ENCODE measurements at places on chromosomes 12 and 14.

GRCh38 chr14:68040633-68041369 is 221.2 kb downstream of the RAD51B start:
- DNase-seq: no peak

GRCh38 chr14:93269341-93270068 is 62.4 kb downstream of the UBR7 start:
- peak; percentile 10 for DNase-seq

GRCh38 chr14:88352698-88353097 is 29.6 kb upstream of the KCNK10 start:
- DNase-seq: no peak

DNA sequence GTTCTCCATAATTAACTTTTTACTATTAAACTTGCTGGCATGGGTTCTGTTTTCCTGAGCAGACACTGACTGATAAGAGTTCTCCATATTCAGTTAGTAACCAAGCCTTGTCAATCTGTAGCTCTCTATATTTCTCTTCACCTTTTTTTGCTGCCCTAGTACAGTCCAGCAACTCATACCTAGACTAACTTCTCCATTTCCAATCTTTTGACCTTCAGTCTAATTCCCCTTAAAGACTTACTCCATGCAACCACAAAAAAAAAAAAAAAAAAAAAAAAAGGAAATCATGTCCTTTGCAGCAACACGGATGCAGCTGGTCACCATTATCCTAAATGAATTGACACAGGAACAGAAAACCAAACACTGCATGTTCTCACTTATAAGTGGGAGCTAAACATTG is 125.7 kb upstream of the KRAS start:
- no peak for DNase-seq

- no peak for DNase-seq
These were observed 112.0 kb downstream of the DENND5B start for GRCh38 chr12:31478898-31479297.

- no peak for DNase-seq
These were observed 412.5 kb downstream of the ZFP36L1 start for GRCh38 chr14:68380329-68380741.

DNA sequence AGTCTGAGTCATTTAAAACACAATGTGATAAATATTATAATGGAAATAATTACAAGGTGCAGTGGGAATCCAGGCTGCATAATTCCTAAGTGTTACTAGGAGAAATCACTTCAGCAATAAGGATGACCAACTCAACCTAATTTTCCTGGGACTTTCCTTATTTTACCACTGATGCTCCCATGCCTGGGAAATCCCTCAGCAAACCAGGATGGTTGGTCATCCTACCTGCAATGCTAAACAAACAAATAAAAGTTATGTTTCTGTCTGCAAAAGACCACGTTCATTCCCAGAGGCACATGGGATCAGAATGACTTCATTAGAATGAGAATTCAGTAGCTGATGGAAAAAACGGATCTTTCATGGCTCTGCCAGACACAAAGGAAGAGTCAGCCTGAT is 130.8 kb upstream of the RAP1B start:
- no peak for DNase-seq

DNA sequence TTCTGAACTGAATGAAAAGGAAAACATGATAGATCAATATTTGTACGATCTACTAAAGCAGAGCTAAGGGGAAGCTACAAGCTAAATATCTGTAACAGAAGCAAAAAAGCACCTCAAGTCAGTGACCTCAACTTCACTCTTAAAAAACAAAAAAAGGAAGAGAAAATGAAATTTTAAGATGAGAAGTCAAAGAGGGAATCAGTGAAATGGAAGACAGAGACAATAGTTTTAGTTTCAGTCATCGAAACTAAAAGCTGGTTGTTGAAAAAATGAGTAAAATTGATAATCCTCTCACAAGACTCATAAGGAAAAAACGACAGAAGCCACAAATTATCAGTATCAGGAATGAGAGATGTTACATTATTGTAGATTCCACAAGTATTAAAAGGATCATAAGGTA is 11.9 kb upstream of the SLC2A13 start:
- DNase-seq: no peak

Data from caudate nucleus (tissue), 63 donors.